Endothelial cell (in vitro differentiated cells): ENCODE measurements at places on chromosomes 13 and 19.

DNA sequence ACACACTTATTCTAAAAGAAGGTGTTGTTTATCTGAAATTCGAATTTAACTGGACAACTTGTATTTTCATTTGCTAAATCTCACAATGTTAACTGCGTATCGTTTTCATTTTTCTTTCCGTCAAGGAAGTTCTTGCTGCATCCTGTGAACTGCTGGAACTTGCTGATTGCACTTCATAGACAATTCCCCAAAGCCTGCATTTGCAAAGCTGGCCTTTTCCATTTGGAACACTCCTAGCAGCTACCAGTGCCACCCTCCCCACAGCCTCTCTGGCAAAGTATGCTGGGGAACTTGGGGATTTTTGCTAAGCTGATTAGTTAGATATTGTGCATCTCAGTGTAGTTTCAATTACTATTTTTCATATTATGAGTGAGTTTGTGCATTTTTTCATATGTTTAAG is 20.4 kb upstream of the ARGLU1 start:
- no peak overlapping the region for H3K27ac ChIP-seq
- no peak for DNase-seq
- peaks cover 21% of the 10 kb centered on the region for H3K36me3 ChIP-seq
- H3K27me3 ChIP-seq, result peaks cover 12% of the 10 kb centered on the region
- H3K4me1 ChIP-seq, result no peaks in the 10 kb centered on the region

- DNase-seq, result no peak
- H3K4me1 ChIP-seq, result peaks cover 5% of the 10 kb centered on the region
- H3K27me3 ChIP-seq, result peaks cover 7% of the 10 kb centered on the region
- H3K4me3 ChIP-seq, result peak overlapping the region; percentile 47
- H3K27ac ChIP-seq, result no peak overlapping the region
- peaks cover 4% of the 10 kb centered on the region for H3K36me3 ChIP-seq
Observed at GRCh38 chr19:2043251-2043641, 7.8 kb downstream of the MKNK2 start.

- no peak overlapping the region for H3K27ac ChIP-seq
- DNase-seq, result no peak
- peaks cover 8% of the 10 kb centered on the region for H3K27me3 ChIP-seq
- H3K4me1 ChIP-seq, result peaks cover 18% of the 10 kb centered on the region
Observed at GRCh38 chr19:29715701-29716581, 880 bp upstream of the C19orf12 start.

DNA sequence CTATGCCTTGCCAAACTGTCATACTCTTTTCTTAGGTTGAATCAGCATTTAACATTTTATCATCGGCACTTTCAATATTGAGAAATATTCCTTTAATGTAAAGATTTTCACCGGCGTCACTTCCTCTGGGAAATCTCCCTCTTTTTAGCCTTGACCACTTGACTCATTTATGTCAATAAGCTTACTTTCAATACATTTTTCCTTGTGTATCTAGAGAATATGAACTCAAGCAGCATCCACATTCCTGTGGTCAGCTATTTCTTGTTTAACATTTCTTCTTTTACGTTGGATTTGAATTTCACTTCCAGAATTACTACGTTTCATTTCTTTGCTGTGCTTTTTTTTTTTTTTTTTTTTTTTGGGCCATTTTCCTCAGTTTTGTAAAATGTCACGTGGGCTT is 271.2 kb upstream of the HTR2A start:
- H3K27ac ChIP-seq, result no peak overlapping the region
- H3K4me3 ChIP-seq, result no peak overlapping the region
- H3K27me3 ChIP-seq, result no peaks in the 10 kb centered on the region
- no peaks in the 10 kb centered on the region for H3K4me1 ChIP-seq
- no peaks in the 10 kb centered on the region for H3K36me3 ChIP-seq

- H3K4me1 ChIP-seq, result peaks cover 2% of the 10 kb centered on the region
- DNase-seq, result no peak
- H3K27ac ChIP-seq, result no peak overlapping the region
- peaks cover 17% of the 10 kb centered on the region for H3K27me3 ChIP-seq
Observed at GRCh38 chr19:17340302-17340870, 3.0 kb downstream of the GTPBP3 start.

- H3K4me3 ChIP-seq, result no peak overlapping the region
- H3K36me3 ChIP-seq, result no peaks in the 10 kb centered on the region
- no peak overlapping the region for H3K27ac ChIP-seq
- DNase-seq, result no peak
- H3K27me3 ChIP-seq, result no peaks in the 10 kb centered on the region
- H3K4me1 ChIP-seq, result no peaks in the 10 kb centered on the region
Observed at GRCh38 chr13:50810998-50811397, 32.5 kb downstream of the DLEU7 start.
